ENCODE measurements at places on chromosomes 6 and 20.

GRCh38 chr6:41798901-41799558, 11.5 kb downstream of the TOMM6 start:
- no peak for DNase-seq

DNA sequence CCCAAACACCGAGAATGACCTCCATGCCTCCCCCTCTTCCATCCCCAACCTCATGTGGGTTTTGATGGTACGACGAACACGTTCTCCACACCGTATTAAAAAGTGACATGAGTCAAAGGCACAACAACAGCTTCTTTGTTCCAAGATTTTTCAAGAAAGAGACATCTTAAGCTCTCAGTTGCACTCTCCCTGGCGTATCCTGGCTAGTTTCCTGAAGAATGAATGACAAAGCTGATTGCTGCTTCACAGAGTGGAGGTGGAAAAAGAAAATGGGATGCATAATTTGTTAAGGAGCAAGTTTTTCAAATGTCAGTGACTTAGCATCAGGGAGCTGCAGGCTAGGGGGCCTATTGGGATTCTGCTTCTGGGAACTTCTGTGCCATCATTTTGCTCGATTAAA, 95.5 kb downstream of the STK35 start:
- no peak for DNase-seq

DNA sequence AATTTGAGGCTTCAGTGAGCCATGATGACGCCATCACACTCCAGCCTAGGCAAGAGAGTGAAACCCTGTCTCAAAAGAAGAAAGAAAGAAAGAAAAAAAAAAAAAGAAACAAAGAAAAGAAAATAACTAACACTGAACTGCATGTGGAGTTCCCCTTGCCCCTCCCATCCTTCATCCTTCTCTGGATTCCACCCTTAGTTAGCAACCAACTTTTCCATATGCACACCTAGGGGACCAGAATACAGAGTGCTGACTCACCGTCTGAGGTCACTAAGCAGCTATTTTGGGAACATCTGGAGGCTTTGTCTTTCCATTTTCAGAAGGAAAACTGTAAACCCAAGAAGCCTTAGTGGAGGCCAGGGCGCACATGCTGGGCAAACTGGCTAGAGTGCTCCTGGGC, 257.4 kb downstream of the MAFB start:
- no peak for DNase-seq

DNA sequence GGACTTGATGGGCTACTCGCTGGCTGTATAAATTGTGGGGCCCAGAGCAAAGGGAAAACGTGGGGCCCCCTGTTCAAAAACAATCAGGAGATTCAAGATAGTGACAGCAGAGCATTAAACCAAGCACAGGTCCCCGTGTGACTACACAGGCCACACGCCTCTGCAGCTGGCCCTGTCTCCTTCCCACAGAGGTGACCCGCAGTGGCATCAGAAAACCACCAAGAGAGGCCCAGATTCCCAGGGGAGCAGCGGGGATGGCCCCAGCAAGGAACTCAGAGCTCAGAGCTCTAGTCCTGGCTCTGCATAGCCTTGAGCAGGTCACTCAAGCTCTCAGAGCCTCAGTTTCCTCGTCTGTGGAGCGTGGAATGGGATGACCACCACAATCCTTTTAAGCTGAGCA, 57.6 kb downstream of the CPNE5 start:
- no peak for DNase-seq

DNA sequence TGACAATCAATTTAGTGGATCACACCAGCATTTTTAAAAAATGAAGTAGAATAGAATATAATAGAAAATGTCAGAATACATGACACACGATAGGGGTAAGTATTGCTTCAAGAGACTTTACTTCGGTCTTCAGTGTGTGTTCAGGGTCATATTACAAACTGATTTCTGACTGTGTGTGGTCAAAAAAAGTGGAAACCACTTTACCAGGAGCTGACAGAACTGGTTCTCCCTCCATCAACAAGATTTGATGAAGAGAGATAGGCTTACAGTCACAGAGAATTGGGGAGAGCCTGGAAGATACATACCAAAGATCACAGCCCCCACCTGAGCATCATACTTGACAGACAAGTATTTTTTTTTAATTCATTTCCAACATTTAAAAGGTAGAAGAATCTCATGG, 21.7 kb downstream of the ARMC2 start:
- no peak for DNase-seq

DNA sequence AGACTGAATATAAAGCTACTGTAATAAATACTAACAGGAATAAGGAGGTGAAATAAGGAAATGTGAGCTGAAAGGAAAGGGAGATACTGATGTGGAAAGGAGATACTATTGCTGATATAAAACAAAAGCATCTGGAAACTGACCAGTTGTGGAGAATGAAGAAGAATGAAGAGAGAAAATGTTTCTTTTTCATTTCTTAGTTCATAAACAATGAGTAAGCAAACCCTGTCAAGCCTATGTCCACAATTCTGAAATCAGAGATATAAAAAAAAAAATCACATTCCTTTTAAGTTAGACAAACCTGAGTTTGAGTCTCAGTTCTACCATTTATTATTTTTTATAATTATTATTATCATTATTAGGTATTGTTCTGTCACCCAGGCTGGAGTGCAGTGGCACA, 121.6 kb upstream of the GJE1 start:
- DNase-seq, result peak; percentile 69

DNA sequence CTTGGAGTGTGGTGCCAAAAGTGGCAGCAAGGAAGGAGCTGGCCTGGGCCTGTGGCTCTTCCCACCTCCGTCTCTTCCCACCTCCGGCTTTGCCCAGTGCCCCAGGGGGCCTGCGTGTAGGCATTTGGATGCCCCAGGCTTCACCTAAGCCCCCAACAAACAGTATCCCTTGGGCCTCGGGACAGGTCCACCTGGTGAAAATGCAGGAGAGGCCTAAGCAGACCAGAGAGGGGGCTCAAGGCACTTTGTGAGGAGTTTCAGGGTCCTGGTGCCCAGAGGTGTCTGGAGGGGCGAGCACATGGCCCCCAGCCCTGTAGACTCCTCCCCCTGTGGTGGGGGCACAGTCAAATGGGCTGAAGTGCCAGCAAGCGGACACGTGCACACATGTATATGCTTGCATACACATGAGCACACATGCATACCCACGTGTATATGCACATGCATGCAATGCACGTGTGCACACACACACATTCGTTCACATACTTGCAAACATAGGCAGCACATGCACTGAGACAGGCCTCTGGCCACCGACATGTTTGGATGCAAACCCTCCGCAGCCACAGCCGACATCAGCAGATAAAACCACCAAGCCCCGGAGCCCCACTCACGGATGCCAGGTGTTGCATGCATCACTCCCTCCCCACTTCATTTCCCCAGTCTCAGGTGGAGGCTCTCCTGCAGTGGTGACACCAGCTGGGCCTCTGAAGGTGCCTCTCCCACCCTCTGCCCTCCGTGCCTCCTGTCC, 124.5 kb downstream of the TAF4 start:
- DNase-seq, result no peak

GRCh38 chr20:23048283-23049200, 930 bp downstream of the THBD start:
- DNase-seq, result peak; percentile 28

DNA sequence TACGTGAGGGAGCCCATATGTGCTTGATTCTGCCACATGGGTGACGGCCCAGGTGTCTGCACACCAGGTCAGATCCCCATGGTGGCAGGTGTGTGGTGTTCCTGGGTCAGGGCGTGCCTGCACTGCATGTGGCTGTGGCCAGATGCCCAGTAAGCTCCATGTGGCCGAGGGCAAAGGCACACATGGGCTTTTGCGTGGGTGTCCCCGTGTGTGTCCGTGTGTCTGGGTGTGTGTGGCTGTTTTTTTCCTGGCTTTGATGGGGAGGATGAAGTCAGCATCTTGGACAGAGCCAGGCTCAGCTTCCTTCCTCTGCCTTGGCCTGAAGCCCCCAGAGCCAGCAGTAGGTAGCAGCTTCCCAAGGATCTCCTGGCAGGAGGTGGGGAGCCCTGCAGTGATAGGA, 1.5 kb upstream of the TNXB start:
- DNase-seq, result no peak

GRCh38 chr6:4128072-4128471, 7.3 kb downstream of the ECI2 start:
- no peak for DNase-seq

GRCh38 chr6:72040111-72040510, 153.8 kb downstream of the RIMS1 start:
- peak; percentile 7 for DNase-seq

- no peak for DNase-seq
Measured at GRCh38 chr6:29465801-29466200, 8.8 kb downstream of the OR2H1 start.

- no peak for DNase-seq
Measured at GRCh38 chr6:4420160-4420865, 284.9 kb upstream of the ECI2 start.

DNA sequence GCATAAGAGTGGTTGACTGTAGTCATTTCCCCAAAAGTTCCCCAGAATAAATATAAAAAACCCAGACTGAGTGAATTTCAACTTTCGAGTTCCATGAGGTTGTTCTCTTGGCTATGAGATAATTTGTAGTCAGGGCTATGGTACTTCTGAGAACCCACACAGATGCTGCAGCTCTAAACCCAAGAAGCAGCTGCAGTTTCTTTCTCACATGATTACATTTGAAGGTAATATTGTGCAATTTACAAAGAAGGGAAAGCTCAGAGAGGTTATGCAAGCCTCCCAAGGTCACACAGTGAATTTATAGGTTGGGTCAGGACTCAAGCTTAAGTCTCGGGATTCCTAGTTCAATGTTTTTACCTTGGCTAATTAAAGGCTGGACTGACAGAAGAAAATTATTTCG, 29.7 kb upstream of the CD93 start:
- peak; percentile 38 for DNase-seq

GRCh38 chr6:106387875-106388274, 27.4 kb downstream of the CRYBG1 start:
- DNase-seq, result no peak

- DNase-seq, result no peak
Measured at GRCh38 chr20:58001381-58001780, 227.1 kb downstream of the ANKRD60 start.

DNA sequence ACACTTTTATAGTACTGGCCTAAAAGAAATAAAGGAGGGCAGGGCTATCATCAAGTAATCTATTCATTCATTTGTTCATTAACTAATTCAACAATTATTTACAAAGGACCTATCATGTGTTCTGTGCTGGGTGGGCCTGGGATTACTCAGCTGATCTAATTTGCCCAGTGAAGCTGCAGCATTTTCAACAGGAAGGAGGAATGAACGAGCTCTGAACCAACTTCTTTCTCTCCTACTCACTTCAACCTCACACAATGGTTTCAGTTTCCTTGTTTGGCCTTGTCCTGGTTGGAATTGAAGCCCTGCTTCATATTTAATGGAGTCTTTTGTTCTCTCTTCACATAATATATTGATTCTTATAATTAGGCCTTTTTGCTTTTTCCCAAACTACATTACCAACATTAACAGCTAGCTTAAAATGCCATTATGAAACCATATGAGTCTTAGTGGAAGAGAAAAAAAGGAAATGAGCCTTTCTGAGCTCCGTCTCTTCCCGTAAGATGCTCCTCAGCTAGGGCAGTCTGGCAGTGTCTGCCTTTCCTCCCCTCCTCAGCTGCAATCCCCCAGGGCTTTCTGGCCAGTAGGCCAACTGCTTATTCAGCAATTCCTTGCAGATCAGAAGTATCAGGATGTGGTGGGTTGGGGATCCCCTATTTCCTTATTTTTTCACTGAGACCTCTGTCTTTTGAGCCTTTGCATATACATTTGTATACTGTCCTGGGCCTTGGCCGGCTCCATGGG, 79.4 kb upstream of the NRN1 start:
- DNase-seq, result no peak

DNA sequence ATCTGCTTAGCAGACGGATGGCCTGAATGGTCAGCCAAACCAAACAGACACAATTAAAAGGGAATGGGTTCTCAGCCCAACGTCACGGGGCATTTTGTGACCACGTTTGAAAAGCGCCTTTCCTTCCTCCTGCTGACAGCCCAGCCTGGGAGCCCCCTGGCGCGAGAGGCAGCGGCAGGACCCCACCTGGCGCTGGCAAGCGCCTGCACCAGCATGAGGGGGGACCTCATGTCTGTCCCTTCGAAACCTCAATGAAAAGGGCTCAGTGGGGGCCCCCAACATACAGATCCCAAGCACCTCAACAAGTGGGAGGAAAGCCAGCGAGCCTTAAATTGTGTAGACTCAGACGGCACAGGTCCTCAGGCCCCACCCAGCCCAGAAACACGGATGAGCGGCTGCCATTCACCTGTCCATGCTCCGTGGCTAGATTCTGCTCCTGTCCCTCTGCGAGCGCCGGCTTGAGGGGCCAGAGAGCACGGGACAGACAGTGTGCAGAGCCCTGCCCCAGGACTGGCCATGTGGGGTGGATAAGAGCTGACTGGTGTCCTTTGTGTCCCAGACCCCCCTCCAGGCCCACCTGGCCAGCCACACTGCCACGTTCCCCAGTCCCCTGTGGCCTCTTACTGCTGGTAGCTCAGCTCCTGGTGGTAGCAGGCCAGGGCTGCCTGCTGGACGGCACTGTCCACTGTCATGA, 87.6 kb downstream of the NINL start:
- no peak for DNase-seq

DNA sequence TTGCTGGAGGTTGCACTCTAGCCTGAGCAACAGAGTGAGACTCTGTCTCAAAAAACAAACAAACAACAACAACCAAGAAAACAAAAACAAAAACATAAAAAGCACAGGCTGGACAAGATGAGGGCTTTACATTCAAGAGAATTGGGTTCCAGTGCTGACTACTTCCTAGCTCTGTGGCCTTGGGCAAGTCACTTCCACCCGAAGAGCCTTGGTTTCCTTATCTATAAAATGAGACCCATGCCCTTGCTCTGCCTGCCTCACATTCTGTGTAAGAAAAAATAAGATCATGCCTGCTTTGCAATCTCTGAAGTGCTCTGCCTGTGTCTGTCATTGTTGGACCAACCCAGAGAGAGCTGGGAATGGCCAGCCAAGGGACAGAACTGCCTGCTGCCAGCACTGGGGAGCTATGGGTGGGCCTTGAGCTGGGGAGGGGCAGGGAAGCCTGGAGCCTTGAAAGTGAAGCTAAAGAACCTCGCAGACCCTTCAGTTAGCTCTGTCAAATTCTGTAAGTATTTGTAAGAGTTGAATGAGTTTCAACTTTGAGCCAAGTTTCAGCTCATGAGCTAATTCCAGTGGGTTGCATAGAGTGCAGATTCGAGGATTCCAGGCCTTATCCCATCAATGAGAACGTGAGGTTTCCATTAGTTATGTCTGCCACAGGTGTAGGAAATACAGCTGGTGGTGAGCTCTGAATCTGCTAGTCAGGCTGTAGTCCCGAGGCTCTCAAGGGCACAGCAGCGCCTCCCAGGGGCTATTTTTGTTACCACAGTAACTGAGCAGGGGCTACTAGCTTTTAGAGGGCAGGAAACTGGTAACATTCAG, 93.2 kb downstream of the DLGAP4 start:
- DNase-seq, result peak; percentile 47

GRCh38 chr6:28134015-28134414, 7.7 kb upstream of the ZKSCAN8 start:
- peak; percentile 50 for DNase-seq

- no peak for DNase-seq
Measured at GRCh38 chr6:125346926-125347563, 45.3 kb upstream of the HDDC2 start.

- no peak for DNase-seq
Measured at GRCh38 chr6:88166493-88167351, 575 bp upstream of the CNR1 start.

Measured in iris pigment epithelial cell (primary cell).